Activated CD4-positive, alpha-beta T cell treated with anti-CD3 and anti-CD28 coated beads for 36 hours (primary cell): ENCODE measurements at places on chromosomes 2 and 18. TPM values are rescaled to one million over a fixed set of nuclear protein-coding genes. Genes with fewer than 3 reads are reported as not detected.

DNA sequence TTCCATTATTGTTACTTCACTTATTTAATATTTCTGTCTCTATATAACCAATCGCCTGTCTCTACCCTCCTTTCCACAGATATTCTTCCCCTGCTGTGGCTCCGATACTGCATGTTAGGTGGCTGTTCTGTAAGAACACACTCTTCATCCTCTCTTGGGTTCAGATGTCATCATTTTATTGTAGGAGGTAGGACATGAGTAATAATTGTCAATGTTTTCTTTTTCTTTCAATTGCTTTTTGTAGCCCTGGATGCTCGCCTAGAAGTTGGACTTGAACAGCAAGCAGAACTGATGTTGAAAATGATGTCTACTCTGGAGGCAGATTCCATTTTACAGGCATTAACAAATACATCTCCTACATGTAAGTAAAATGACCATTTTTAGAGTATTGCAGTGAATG is 128.6 kb downstream of the BIRC6 start:
- DNase-seq = no peak

DNA sequence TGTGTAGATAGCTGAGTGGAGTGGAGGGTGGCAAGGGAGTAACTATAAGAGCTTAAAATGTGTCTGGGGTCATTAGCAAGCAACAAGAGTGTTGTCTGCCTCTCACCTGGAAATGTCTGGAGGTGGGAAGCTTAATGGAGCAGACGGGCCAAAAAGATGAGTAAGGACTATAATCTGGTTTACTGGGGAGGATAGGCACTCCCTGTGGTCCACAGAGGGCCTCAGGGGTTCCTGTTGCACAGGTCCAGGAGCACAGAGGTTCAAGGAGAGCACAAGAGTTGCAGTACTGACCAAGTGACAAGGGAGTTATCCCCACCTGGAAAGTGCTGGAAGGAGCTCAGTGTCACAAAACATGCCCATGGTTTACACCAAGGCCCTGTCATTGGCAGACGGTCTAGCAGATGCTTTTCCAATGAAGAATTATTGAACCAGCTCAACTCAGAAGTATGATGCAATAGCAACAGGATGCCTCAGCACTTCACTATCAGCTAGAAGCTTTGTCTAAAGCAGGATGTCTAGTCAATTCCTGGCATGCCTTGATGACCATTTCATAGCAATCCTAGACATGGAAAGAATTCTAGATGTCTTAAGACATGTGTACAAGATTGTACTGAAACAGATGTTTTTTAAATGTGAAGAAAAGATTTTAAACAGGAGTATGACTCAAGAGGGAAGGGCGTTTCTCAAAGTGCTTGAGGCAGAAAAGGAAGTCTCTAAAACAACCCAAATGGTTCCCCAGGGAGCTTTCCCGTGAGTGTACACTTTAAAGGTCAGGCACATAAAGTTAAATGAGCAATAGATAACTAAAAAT is 62.9 kb upstream of the SERPINE2 start:
- DNase-seq = no peak

- peak; percentile 65 for DNase-seq
Observed at GRCh38 chr2:196230061-196230854, 58.9 kb upstream of the STK17B start.

GRCh38 chr2:120204417-120204816 is 18.8 kb downstream of the TMEM185B start:
- no peak for DNase-seq

DNA sequence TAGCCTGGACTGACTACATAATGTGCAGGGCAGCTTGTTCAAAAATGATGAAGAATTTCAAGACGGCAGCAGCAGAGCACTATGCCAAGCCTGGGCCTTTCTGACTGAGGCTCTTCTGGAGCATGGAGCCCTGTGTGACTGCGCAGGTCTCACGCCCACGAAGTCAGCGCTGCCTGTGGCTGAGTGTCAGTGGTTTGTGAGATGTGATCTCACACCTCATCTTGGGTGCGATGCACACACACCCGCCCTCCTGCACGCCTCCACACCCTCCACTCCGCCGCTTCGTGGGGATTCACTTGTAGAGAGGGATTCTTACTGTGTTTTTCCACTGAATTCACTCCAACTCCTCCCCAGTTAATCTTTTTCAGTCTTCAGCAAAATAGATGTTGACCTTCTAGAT is 103.9 kb downstream of the VIT start:
- peak; percentile 82 for DNase-seq

GRCh38 chr2:111194835-111195621 is 74.3 kb downstream of the BCL2L11 start:
- no peak for DNase-seq

GRCh38 chr2:55159037-55159651 is 72.9 kb downstream of the CLHC1 start:
- no peak for DNase-seq

DNA sequence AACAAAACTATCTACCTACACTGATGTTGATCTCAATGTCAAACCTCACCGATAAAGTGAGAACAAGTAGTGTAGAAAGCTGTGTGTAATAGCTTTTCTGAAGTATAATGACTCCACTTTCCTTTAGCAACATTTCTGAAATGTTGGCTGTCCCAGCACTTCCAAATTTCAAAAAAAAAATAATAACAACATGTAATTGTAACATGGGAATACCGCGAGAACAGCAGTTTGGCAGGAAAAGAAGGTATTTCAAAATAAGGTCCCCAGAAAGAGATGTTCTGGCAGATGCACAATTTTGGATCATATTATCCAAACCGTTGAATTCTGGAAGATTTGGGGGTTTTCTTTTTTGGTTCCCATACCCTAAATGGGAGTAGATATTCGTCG is 352.0 kb downstream of the ARHGAP15 start:
- no peak for DNase-seq

GRCh38 chr2:180040146-180040925 is 33.2 kb upstream of the CWC22 start:
- no peak for DNase-seq

GRCh38 chr2:65357959-65358294 is 74.5 kb downstream of the SPRED2 start:
- no peak for DNase-seq

DNA sequence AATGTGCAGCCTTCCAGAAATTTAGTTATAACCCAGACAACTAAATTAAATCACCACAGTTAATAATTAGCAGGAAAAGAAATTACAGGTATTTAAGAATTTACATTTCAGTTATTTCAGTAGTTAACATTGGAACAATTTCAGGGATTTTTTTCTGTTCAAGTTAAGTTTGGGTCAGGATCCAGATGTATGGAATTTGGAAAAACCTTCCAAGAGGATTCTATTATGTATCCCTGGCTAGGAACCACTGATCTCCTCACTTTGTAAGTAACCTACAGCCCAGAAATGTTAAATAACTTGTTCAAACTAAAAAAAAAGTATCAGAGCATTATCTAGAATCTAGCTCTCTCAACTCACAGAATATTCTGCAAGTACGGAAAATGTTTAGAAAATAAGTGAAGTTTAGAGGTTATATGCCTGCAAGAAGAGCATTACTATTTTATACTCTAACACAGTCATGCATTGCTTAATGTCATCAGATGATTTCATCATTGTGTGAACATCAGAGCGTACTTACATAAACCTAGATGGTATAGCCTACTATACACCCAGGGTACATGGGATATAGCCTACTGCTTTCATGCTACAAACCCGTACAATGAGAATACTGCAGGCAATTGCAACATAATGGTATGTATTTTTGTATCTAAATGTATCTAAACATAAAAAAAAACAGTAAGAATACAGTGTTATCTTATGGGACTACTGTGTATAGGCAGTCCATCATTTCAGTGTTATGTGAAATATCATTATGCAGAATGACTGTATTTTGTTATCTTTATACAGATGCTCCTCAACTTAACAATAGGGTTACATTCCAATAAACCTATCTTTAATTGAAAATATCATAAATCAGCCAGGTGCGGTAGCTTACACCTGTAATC is 6.1 kb downstream of the NCKAP1 start:
- DNase-seq = no peak

DNA sequence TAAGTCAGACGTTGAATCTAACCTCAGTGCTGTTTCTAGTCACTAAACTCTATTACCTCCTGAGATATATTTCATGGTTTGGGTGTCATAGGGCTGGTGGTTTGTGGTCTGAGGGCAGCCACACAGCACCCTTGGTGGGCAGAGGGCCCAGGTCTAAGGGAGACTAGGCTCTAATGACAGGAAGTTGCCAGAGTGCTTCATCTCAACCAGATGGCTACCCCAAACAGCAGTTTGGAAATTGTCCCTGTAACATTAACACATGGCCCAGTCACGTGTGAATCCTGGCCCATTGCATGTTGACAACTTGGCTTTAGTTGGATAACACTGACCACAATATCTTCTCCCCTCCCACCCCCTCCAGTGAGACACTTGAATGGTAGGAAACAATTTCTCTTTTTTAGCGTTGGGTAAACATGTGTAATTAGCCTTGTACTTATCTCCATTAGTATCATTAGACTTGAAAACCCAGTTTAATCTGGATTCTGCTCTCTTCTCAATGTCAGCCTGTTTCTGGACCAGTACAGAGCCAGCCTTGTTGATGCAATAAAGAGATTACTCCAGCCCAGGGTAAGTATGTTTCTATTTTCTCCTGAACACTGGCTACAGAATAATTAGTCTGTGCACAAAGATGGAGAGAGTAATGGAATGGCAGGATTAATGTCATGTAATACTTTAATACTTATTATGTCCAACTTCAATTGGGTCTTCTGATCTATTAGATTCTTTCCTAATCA is 187.8 kb upstream of the SIX3 start:
- DNase-seq = peak; percentile 20

The RAB6C gene
- not detected for total RNA-seq

The CPO gene
- total RNA-seq = not detected
